Stimulated activated CD4-positive, alpha-beta T cell treated with anti-CD3 and anti-CD28 coated beads, Interleukin-2, amount 100 ng/mL, for 24 hours (primary cell): ENCODE measurements at places on chromosomes 5 and 9.

GRCh38 chr5:58239045-58239444 lies 220.8 kb downstream of the PLK2 start:
- DNase-seq = no peak

DNA sequence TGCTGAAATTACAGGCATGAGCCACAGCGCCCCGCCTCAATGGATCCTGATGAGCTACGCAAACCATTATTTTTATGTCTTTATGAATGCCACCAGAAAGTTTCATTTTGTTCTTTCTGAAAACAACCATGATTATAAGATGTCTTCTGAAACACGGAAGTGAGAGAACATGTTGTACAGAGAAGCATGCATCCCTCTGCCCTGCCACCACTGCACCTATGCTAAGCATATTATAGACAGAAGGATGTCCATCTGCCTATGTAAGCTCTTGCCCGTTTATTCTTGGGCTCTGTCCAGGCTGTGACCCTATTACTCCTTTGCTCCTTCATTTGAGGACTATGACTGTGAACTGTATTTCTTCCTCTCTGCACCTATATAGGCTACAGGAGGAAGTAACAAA lies 74.3 kb downstream of the GRAMD2B start:
- no peak for DNase-seq

DNA sequence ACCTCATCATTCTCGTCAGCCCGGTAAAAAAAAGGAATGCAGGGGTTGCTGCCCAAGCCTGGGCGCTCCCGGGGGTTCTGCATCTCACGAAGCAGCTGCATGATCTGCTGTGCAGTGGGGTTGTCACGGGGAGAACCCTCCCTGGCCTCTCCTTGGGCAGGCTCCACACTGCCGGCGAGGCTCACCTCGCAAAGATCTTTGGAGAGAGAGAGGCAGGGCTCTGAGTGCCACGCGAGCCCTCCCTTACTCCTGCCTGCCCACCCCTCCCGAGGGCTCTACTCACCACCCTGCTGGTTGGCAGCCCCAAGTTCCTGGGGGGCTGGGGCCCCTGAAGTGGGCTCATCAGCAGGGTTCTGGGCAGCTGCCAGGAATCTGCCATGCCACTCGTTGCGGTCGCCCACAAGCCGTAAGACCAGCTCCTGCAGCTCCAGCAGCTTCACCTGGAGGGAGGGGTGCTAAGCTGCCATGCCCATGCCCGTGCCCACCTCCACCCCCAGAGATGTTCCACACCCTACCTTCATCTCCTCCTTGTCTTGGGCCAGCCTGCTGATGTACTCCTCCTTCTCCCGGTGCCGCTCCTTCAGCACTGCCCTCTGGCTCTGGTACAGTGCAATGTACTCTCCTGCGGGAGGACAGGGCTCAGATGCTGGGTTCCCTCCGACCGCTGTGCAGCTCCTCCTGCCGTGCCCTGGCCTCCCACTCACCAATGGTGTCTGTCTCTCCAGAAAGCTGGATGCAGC lies 18.6 kb downstream of the GOLGA2 start:
- DNase-seq = no peak

DNA sequence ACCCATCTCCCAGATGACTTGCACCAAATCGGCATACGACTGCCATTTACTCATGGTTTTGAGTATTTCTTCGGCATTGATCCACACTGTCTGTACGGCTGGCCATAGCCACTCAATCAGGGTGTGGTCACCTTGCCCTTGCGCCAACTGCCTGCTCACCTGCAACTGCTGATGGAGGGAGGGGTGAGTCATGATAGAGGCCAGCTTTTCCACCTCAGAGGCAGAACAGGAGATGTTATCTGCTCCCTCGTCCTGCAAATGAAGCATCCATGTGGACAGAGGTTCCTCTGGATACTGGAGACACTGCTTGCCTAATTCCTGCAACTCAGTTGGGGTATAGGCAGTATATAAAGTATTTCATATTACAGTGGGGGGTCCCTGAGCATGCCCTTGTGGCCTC lies 85.6 kb upstream of the ATP10B start:
- DNase-seq = no peak

DNA sequence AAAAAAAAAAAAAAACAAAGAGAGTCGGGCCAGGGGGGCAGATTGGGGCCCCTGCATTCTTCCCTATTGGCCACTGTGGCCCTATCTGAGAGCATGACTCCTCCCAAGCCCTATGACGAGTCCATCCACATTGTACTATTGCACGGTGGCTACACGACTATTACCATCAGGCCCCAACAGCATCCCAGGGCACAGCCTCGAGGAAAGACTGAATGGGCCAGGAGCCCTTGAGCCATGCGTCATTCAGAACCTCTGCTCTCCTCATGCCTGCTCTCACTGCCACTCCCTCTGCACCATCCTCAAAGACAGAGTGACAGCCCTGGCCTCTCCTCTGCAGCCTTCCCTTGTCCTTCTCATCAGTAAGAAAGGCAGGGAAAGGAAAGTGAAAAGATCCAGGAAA lies 20.2 kb upstream of the ORM1 start:
- DNase-seq = no peak

DNA sequence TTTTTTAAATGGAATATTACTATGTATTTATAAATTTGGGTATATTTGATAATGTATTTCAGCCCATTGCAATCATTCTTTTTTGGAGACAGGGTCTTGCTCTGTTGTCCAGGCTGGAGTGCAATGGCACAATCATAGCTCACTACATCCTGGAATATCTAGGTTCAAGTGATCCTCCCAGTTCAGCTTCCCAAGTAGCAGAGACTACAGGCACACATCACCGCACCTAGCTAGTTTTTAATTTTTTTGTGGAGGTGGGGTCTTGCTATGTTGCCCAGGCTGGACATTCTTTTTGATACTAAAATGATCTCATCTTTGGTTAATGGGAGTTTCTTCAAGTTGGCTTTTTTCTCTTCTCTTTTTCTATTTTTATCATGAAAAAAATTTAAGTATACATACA lies 91.3 kb downstream of the UNC13B start:
- DNase-seq = no peak

DNA sequence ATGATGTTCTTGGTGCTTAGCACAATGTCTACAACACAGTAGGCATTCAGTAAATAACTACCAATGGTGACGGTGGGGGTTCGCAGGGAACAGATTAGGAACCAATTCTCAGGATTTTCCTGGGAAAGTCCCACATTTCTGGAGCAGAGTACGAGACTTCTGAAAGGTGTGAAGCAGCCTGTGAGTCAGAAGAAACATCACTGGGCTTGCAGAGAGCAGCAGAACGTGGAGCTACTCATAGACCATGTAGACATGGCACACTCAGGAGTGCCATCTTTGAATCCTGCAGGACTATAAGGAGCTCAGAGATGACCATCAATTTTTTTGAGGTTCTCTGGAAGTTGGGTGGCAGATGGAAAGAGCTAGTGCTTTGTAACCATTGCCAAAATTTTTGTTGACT lies 106.6 kb upstream of the ANKRD55 start:
- no peak for DNase-seq

- DNase-seq = peak; percentile 20
Observed at GRCh38 chr9:77575785-77576184, 72.3 kb downstream of the GNA14 start.

DNA sequence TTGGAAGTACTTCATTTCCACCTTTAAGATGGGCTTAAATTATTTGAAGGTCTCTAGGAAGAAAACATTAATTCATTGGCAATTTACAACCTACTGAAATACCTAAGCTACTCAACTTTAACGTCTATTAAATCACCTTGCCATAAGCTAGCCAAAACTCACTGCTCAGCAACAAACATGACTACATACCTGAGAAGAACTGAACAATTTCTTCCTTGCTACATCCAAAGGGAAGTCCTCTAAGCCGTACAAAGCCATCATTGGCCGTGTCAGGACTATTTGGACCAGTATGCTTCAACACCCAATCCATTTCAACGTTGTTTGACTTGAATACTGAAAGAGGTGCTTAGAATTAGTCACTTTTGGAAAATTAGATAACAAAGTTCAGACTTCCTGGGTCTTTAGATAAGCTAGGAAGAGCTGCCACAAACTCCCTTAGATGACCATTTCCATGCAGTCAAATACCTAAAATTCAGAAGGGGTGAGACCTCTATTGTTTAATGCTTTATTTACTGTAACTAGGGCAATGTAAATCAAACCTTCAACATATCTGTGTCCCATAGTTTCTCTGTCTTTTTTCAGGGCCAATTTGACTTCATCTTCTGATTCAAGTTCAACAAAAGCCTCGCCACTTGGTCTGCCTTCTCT lies 2.6 kb downstream of the HNRNPH1 start:
- no peak for DNase-seq

DNA sequence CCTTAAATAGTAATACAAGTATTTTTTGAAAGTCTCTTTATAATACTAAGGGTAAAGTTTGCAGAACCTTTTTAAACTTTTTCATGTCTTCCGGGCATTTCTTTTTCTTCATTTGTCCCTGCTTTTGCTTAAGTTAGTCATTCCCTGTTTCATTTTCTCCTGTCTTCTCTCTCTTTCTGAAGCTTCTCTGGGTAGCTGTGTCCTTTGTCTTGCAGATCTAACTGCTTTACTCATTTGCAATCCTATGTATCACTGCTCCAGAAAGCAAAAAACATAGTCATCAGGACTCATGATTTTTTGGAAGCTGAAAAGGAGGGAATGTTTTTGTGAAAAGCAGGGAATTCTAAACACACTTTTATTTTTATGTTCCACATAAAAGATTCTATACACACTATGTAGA lies 301.7 kb downstream of the MRPS30 start:
- DNase-seq = no peak

- DNase-seq = no peak
Observed at GRCh38 chr9:101138509-101138908, 110.0 kb downstream of the PLPPR1 start.

- peak; percentile 6 for DNase-seq
Observed at GRCh38 chr9:132849185-132849706, 28.8 kb downstream of the AK8 start.

- DNase-seq = no peak
Observed at GRCh38 chr9:121542025-121542424, 42.4 kb upstream of the GGTA1 start.

DNA sequence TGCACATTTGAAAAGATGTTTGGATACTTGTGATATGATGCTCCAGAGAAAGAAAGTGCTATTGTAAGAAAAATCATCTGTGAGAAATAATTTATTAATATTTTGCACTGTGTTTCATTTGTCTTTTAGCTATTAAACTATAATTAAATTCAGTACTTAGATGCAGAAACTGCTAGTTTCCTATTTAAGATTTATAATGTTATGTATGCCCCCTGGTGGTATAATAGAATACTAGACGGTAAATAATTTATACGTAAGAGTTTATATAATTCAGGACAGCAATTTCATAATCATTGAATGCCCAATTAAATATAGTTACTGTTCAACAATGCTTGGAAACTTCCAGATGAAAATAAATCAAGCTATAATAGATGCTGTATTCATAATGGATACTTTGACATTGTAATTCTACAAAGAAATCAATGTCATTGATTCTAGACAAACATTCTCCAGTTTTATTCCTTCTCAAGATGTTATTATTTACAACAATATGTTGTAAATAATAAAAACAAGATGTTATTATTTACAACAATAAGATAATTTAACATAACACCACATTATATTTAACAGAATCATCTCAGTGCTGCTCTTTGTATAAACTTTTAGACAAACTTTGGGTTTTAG lies 101.0 kb downstream of the TMEM232 start:
- no peak for DNase-seq

DNA sequence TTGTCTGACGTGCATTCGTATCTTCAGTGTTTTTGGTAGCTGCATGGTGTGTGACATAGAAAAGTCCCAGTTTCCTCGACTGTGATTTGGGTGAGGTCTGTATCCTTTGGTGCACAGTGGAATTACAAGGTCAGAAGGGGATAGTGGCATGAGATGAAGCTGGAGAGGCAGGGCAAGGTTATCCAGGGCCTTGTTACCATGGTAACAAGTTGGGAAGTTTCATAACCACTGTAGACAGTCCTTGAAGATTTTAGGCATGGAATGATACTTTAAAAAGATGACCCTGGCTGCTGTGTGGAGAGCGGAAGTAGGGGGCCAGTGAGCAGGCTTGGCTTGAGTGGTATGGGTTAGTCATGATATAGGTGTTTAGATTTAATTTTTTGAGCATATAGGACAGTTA lies 11.9 kb downstream of the EHMT1 start:
- no peak for DNase-seq
